Endodermal cell (in vitro differentiated cells): ENCODE measurements at places on chromosomes 12 and 14.

DNA sequence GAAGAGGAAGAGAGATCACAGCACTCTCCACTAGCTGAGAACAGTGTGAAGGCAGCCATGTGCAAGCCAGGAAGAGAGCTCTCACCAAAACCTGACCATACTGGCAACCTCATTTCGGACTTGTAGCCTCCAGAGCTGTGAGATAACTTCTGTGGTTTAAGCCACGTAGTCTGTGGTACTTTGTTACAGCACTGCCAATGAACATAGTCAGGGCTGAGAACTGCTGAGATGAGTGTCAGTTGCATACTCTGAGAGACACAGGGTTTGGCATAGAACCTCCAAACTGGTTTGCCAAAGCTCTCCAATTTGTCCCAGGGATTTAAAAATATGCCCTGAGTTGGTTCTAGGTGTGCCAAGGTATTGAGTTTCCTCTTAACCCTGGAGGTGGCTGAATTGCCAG, 218.6 kb downstream of the ATP23 start:
- DNase-seq, result no peak

DNA sequence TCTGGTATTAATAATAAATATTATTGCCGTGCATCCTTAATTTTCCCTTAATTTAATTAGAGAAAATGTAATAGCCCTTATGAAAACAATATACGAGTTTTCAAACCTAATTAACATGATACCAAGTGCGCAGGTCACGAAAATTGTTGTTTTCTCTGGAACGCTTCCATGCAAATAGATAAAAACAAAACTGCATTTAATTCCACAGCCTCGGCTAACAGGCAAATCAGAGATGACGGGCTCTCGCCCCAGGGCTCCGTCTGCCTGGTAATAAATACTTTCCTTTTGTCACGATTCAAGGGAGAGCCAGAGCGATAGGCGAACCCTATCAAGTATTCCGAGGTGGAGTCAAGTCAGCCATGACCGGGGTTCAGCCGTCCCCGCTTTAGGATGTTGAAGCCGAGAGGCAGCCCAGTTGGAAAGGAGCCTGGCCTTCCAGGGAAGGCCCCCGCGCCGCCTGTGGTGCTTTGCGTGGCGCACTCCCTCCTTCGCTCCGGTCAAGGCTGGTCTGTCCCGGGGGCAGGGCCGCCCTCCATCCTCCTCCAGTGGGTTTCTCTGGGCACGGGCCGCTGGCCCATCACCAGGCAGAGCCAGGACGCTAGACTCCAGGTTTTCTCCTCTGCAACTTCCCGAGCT, 137.8 kb upstream of the GSC start:
- DNase-seq, result peak; percentile 44

DNA sequence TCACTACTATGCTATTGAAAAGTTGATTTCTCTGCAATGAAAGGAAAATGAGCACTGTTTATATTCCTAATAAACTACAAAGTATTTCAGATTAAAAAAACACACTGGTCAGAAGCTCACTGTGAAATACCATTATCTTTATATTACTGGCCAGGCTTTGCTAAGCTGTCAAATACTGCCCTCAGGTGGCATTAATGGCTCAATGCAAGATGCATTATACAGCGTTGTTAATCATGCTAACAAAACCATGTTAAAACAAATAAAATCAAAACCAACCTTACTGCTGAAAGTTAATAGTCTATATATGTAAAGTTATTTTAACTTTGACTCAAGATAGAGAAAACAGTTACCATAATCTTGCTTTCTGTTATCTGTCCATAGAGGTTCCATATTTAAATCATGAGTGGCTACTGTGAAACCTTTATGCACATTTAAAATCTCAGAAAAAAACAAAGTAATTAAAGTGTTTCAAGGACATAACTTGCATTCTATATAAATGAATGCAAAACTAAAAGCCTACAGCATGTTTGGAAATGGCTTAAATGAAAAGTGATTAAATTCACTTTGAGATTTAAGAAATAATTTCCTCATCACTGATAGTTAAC, 121.7 kb downstream of the RALGAPA1 start:
- DNase-seq, result peak; percentile 62

- no peak for DNase-seq
These were observed 27.4 kb downstream of the GPR65 start for GRCh38 chr14:88032373-88032772.

DNA sequence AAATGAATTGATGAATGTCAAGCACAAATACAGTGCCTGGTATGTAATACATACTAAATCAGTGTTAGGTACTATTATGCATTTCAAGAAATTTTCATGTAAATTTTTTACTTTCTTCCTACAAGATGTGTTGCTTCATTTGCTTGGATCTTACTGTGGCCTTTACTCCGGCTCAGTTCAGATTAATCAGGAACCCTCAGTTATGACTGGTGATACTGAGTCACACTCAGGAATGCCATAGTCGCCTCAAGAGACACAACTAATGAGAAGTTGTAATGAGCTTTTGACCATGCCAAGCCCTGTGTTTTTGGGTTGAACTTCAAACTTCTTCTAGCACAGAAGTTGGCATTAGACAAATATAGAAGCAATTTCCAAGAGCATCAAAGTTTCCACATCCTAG, 96.0 kb downstream of the TGFB3 start:
- DNase-seq, result no peak

- DNase-seq, result no peak
These were observed 9.3 kb downstream of the PEBP1 start for GRCh38 chr12:118145113-118145797.

- DNase-seq, result no peak
These were observed 326.7 kb upstream of the TMPO start for GRCh38 chr12:98188650-98189077.

DNA sequence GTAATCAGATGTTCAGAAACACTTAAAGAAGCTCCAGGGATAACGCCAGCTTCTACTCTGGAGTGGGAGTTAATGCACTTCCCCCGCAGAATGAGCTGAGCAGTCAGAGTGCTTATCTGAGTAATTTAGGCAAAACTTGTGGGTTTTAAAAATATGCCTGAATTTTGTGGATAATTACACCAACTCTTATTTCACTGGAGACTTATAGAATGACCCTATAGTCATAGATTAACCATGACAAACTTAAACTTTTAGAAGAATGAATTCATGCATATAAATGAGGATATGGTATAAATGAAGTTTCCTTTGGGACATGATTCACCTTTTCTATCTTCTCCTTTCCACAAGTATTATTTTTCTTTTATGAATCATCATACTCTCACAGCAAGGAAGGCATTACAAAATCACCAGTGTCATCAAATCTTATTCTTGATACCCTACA, 241.1 kb upstream of the FBXO33 start:
- no peak for DNase-seq

- no peak for DNase-seq
These were observed 11.7 kb upstream of the NAA30 start for GRCh38 chr14:57378661-57379060.

GRCh38 chr14:103606963-103607668, 21.9 kb upstream of the KLC1 start:
- peak; percentile 65 for DNase-seq

DNA sequence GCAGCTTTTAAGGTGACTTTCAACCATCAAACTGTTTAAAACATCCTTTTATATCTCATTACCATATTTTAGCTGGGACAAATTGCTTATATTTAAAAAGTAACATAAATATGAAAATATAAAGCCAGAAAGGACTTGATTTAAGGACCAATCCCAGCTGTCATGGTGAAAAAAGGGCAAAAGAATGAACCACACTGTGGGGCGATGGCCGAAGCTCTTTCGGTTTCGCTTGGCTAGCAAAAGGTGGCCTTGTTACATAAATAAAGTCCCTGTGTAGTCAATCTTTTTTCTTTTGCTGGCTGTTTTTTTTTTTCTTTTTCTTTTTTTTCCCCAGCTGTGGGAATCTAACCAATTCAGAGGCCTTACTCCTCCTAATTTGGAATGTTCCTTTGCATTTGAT, 50.9 kb downstream of the FBXO33 start:
- no peak for DNase-seq

- DNase-seq, result no peak
These were observed 9.8 kb upstream of the KDM2B start for GRCh38 chr12:121590476-121591143.
